ENCODE measurements at places on chromosomes 7 and 10. TPM values are rescaled to one million over a fixed set of nuclear protein-coding genes. Genes with fewer than 3 reads are reported as not detected.
A peak's percentile ranks its signal among the peaks of the same experiment; 100 is the strongest.

PTF1A gene
- not detected for total RNA-seq

C7orf57 gene
- total RNA-seq, result not detected

RGS10 gene
- 40.1 TPM for total RNA-seq

SLC29A4 gene
- 8.2 TPM for total RNA-seq

DNA sequence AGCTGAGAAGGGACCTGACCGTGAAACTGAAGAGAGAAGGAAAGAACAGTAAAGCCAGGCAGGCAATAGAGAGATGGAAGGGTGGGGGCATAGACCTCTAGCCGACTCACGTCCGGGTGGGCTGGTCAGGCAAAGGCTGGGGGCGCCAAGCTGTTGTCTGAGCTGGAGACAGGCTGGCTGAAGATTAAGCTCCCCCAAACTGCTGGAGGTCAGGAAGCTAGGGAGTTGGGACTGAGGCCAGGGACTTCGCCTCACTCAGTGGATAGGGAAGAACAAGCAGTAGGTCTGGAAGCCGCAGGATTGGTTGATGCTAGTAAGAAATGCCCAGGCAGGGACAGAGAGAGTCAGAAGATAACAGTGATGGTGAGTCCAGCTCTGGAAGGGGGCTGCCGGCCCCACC, 5.3 kb downstream of the PITX3 start:
- DNase-seq, result no peak
- H3K27ac ChIP-seq, result no peak overlapping the region
- no peaks in the 10 kb centered on the region for H3K36me3 ChIP-seq

- H3K27ac ChIP-seq, result no peak overlapping the region
- H3K4me1 ChIP-seq, result no peaks in the 10 kb centered on the region
- no peaks in the 10 kb centered on the region for H3K36me3 ChIP-seq
- no peak overlapping the region for H3K4me3 ChIP-seq
- DNase-seq, result no peak
Observed at GRCh38 chr7:12069757-12070156, 141.3 kb upstream of the TMEM106B start.

- H3K4me1 ChIP-seq, result peaks cover 5% of the 10 kb centered on the region
- no peak overlapping the region for H3K27ac ChIP-seq
Observed at GRCh38 chr7:155378580-155378934, 79.4 kb upstream of the EN2 start.

GRCh38 chr7:88318196-88318595, 11.5 kb upstream of the STEAP4 start:
- DNase-seq, result no peak
- H3K27me3 ChIP-seq, result no peaks in the 10 kb centered on the region
- H3K4me1 ChIP-seq, result no peaks in the 10 kb centered on the region

DNA sequence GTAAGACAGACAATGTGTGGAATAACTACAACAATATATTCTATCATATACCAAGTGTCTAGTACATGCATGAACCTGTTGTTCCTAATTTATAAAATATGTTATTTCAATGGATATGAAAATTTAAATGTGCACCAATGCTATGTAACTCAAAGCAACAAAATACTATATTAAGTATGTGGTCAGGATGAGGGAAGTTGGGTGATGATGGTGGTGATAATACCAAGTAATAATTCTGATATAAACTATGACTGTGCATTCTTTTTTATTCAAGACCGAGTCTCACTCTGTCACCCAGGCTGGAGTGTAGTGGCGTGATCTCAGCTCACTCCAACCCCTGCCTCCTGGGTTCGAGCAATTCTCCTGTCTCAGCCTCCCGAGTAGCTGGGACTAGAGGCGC, 2.1 kb upstream of the FRA10AC1 start:
- no peaks in the 10 kb centered on the region for H3K27me3 ChIP-seq
- peaks cover 2% of the 10 kb centered on the region for H3K36me3 ChIP-seq
- DNase-seq, result no peak
- H3K27ac ChIP-seq, result no peak overlapping the region

DNA sequence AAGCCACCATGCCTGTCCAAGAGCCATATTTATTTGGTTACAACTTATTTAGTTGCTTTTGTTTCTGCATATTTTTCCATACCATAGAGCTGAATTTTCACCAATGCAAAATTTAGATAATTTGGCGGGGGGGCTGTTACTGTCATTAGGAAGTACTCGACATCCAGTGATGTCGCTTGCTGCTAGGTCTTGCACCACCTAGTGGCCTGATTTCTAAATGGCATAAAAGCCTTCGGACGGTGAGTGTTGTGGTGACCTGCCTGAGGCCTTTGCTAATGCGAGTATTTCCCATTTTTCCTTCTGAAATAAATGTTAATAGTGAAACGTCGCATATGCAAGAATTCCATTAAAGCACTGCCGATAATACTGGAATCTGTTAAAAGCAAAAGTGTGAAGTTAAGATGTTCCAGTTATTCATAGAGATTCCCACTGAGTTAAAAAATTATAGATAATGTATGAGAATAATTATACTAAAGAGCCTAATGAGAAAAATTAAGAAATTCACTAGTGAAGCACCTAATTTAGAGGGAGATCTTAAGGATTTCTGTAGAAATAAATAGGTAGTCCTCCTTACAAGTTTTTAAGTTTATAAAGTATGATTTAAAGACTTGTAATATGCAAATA, 86.1 kb upstream of the DNAJB6 start:
- peak; percentile 47 for DNase-seq
- H3K4me3 ChIP-seq, result no peak overlapping the region
- H3K4me1 ChIP-seq, result no peaks in the 10 kb centered on the region
- H3K27me3 ChIP-seq, result no peaks in the 10 kb centered on the region
- no peak overlapping the region for H3K27ac ChIP-seq

ATP6V0A4 gene
- 0.25 TPM for total RNA-seq

ANK3 gene
- total RNA-seq, result 21.1 TPM

CALHM2 gene
- 1.2 TPM for total RNA-seq

FAS gene
- total RNA-seq, result 32.6 TPM

GRCh38 chr10:104028146-104028545, 57.5 kb downstream of the COL17A1 start:
- H3K36me3 ChIP-seq, result peaks cover 31% of the 10 kb centered on the region
- no peak overlapping the region for H3K27ac ChIP-seq
- H3K27me3 ChIP-seq, result no peaks in the 10 kb centered on the region
- H3K4me1 ChIP-seq, result no peaks in the 10 kb centered on the region
- H3K4me3 ChIP-seq, result no peak overlapping the region

DNA sequence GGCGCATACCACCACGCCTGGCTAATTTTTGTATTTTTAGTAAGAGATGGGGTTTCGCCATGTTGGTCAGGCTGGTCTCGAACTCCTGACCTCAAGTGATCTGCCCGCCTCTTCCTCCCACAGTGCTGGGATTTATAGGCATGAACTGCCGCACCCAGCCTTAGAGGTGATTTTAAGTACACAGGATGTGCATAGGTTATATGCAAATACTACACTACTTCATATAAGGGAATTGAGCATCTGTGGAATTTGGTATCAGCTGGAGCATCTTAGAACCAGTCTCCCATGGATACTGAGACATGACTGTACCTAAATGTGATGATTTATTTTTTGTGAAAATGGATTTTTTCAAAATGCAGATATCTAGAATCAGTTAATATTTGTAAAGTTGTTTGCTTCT, 21.1 kb downstream of the WAC start:
- H3K27me3 ChIP-seq, result no peaks in the 10 kb centered on the region
- peaks cover 38% of the 10 kb centered on the region for H3K36me3 ChIP-seq
- no peak for DNase-seq
- no peak overlapping the region for H3K27ac ChIP-seq

DNA sequence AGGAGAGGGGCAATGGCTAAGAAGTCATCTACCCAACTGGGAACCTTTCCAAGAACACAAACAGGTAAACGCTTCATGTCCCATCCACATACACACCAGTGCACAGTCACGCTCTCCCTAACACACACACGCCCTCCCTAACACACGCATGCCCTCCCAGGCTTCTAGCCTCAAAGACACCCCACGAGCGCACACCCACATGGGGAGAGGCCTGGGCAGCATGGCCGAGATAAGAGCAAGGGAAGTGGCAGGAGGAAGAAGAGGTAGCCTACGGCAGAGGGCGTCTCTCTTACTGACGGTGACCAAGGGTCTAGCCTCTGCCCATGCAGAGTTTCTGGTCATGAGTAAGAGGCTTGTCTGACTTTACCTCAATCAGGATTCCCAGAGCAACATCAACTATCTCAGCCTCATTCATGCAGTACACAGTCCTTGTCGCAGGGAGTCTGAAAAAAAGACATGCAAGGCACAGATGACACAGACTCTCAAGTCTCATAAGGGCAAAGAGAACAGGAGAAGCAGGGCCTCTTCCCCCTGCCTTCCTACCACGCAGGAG, 3.1 kb downstream of the CYREN start:
- DNase-seq, result no peak
- no peaks in the 10 kb centered on the region for H3K27me3 ChIP-seq
- no peak overlapping the region for H3K27ac ChIP-seq
- H3K4me3 ChIP-seq, result no peak overlapping the region

SPDYE8 gene
- total RNA-seq, result not detected

GRCh38 chr7:105751054-105751453, 125.3 kb downstream of the ATXN7L1 start:
- H3K4me3 ChIP-seq, result no peak overlapping the region
- no peaks in the 10 kb centered on the region for H3K27me3 ChIP-seq
- H3K27ac ChIP-seq, result no peak overlapping the region
- DNase-seq, result no peak

CH25H gene
- 0.22 TPM for total RNA-seq

- H3K4me3 ChIP-seq, result no peak overlapping the region
- no peak for DNase-seq
- H3K4me1 ChIP-seq, result no peaks in the 10 kb centered on the region
- H3K27ac ChIP-seq, result no peak overlapping the region
- no peaks in the 10 kb centered on the region for H3K36me3 ChIP-seq
- H3K27me3 ChIP-seq, result no peaks in the 10 kb centered on the region
Observed at GRCh38 chr7:139666501-139666900, 111.3 kb downstream of the HIPK2 start.

DNA sequence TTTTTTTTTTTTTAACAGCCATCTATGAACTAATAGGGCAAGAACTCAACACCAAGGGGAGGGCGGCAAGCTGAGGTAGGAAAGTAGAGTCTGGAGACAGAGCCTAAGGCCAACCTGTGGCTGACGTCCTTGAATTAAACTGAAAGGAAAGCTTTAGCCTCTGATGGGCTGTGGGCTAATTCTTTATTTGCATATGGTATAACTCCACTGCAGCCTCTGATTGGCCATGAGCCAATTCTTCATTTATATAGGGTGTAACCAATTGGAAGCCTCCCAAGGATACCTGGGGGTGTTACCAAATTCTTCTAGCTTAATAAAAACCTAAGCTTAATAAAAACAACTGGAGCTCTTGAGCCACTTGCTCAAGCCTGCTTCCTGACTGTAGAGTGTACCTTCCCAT, 10.3 kb downstream of the TYW1 start:
- no peaks in the 10 kb centered on the region for H3K27me3 ChIP-seq
- H3K4me3 ChIP-seq, result no peak overlapping the region
- H3K36me3 ChIP-seq, result peaks cover 6% of the 10 kb centered on the region
- no peak overlapping the region for H3K27ac ChIP-seq
- H3K4me1 ChIP-seq, result no peaks in the 10 kb centered on the region
- no peak for DNase-seq

GRCh38 chr10:99548041-99548530, 15.3 kb downstream of the NKX2-3 start:
- H3K4me3 ChIP-seq, result no peak overlapping the region
- no peak overlapping the region for H3K27ac ChIP-seq
- no peak for DNase-seq
- peaks cover 48% of the 10 kb centered on the region for H3K27me3 ChIP-seq

GRCh38 chr10:34959786-34960185, 130.4 kb downstream of the CUL2 start:
- no peaks in the 10 kb centered on the region for H3K4me1 ChIP-seq
- H3K4me3 ChIP-seq, result no peak overlapping the region
- no peaks in the 10 kb centered on the region for H3K36me3 ChIP-seq
- no peak for DNase-seq

- DNase-seq, result no peak
- H3K36me3 ChIP-seq, result no peaks in the 10 kb centered on the region
Observed at GRCh38 chr10:132396494-132397035, 435 bp upstream of the PWWP2B start.

- H3K27me3 ChIP-seq, result no peaks in the 10 kb centered on the region
- H3K36me3 ChIP-seq, result no peaks in the 10 kb centered on the region
- H3K4me1 ChIP-seq, result no peaks in the 10 kb centered on the region
- no peak overlapping the region for H3K4me3 ChIP-seq
- H3K27ac ChIP-seq, result no peak overlapping the region
- DNase-seq, result no peak
Observed at GRCh38 chr7:140841166-140841715, 83.5 kb downstream of the BRAF start.

DNA sequence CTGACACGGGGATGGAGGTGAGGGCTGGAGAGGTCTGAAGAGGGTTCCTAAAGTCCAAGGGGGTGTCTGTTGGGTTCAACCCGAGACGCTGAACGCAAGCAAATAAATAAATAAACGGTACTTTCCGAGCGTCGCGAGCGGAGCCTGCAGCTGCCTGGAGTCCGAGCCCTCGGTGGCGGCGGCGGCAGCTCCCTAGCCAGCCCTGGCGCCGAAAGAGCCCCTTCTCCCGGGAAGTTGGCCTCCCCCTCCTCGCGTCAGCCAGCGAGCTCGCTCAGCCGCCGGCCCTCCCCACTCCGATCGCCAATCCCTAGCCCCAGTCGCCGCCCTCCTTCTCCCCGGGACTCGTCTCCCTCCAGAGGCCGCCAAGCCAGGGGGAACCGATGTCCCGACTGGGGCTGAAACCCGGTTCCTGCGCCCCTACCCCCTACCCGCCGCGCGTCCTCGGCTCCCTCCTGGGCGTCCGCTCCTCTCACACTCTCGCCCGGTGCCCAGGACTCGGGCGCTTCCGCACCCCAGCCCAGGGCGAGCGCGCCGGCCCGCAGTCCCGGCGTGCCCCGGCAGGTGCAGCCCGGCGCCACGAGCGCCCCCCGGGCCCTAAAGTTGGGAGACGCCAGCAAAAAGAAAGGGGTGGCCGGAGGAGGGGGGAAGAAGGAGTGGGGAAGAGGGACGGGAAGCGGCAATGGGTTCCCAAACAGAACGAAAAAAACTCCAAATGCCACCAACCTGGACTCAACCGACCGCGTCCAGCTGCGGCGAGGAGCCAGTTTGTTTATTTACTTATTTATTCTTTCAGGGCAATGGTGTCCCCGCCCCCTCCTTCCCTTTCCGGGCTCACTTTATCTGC, at the start of gene GFRA1:
Gene GFRA1, minus strand, starts transcription at position 767 of the 844 bp plus-strand sequence. CDS start 1,177 bp downstream, outside the sequence.
- no peak for DNase-seq
- H3K27me3 ChIP-seq, result peaks cover 20% of the 10 kb centered on the region
- H3K4me1 ChIP-seq, result peaks cover 6% of the 10 kb centered on the region
- H3K4me3 ChIP-seq, result peak within 1 kb of the TSS; percentile 70

- H3K36me3 ChIP-seq, result no peaks in the 10 kb centered on the region
- H3K27ac ChIP-seq, result no peak overlapping the region
- DNase-seq, result no peak
Observed at GRCh38 chr7:37820708-37821468, 27.5 kb upstream of the NME8 start.

MALRD1 gene
- total RNA-seq, result 0.24 TPM

- no peaks in the 10 kb centered on the region for H3K4me1 ChIP-seq
- no peak overlapping the region for H3K27ac ChIP-seq
- H3K36me3 ChIP-seq, result no peaks in the 10 kb centered on the region
- DNase-seq, result peak; percentile 59
- H3K27me3 ChIP-seq, result no peaks in the 10 kb centered on the region
- no peak overlapping the region for H3K4me3 ChIP-seq
Observed at GRCh38 chr7:113652501-113652900, 266.3 kb downstream of the PPP1R3A start.

Data from astrocyte (in vitro differentiated cells and primary cell).